ENCODE measurements at places on chromosomes 1 and 21.
A peak's percentile ranks its signal among the peaks of the same experiment; 100 is the strongest.

GRCh38 chr1:14836426-14837140 is 238.1 kb downstream of the KAZN start:
- no peak for DNase-seq

- DNase-seq: peak; percentile 83
These were observed 20.9 kb upstream of the ZNF678 start for GRCh38 chr1:227542153-227543120.

DNA sequence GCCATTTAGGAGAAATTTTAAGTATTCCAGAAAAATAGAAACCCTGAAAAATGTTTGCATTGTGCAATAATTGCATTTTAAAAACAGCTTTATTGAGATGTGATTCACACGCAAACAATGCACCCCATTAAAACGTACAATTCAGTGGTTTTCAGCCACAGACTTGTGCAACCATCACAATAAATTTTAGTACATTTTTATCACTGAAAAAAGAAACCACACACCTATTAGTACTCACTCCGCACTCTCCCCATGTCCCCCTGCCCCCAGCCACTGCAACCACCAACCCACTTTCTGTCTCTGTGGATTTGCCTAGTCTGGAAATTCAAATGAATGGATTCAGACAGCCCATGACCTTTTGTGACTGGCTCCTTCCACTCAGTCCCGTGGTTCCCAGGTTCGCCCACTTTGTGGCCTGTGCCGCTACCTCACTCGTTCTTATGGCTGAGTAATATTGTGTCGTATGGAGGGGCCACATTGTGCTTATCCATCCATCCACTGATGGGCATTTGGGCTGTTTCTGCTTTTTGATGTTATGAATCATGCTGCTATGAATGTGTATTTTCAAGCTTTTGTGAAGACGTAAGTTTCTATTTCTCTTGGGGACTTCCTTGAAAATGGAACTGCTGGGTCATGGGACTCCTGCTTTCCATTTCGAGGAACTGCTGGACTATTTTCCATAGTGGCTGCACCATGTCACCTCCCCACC is 147.7 kb upstream of the ARHGEF16 start:
- DNase-seq: no peak

GRCh38 chr1:183887826-183888819 is 83.2 kb downstream of the RGL1 start:
- no peak for DNase-seq

DNA sequence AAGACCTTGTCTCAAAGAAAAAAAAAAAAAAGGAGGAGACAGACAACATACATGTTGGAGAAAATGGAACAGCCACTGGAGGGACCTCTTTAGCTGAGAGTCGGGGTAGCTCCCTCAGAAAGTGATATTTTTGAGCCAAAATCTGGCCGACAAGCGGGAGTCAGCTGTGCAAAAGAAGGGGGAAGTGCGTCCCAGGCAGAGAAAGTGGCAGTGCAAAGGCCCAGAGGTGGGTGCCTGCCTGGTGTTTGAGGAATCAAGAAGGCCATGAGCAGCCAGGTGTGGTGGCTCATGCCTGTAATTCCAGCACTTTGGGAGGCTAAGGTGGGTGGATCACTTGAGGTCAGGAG is 6.1 kb upstream of the CROCC start:
- no peak for DNase-seq

- DNase-seq: no peak
These were observed 78.0 kb downstream of the PDE9A start for GRCh38 chr21:42731264-42732032.

Data from GM12892 (cell line).